ENCODE measurements at places on chromosomes 3 and 15.

GRCh38 chr3:53422954-53423698 is 71.3 kb upstream of the CACNA1D start:
- DNase-seq = no peak

DNA sequence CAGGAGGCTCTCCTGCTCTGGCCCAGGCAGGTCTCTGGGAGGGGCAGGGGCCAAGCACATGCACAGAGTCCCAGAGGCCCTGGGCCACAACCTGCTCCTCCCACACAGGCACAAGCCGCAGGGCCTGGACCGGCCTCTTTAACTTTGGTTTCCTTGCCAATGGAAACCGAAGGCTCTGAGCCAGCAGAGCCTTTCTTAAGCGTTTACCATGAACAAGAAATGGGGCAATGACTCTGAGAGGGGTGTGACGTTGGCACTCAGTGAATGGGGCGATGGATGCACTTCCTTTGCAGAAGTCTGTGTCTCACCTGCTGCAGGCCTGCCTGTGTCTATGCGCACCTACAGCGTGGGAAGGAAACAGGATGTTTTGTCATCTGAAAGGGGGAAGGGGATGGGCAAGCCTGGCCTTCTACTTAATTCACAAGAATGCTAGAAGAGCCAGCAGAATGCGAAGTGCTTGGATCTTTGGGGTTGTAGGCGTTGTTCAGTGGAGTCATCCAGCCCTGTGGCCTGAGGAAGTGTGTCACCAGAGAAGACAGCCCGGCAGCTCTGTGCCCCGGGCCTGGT is 41.8 kb downstream of the IFT122 start:
- DNase-seq = no peak

GRCh38 chr15:34708422-34708821 is 46.4 kb downstream of the GJD2 start:
- DNase-seq = peak; percentile 42

DNA sequence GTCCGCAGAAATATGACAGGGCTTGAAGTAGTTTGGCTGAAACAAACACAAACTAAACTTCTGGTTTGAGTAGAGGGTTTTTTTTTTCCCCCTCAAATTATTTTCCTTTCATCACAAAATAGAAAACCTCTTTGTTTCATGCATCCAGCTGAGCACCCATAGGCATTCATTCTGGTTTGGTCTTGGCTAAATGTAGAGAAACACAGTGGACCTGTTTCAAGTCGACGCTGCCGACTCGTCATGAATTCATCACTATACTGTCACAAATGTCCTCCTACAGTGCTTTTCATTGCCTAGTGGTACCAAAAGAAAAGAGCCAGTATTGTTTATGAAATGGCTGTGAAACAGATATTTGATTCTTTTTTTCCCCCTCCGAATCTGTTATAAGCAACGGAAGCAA is 52.4 kb upstream of the GYG1 start:
- DNase-seq = no peak

DNA sequence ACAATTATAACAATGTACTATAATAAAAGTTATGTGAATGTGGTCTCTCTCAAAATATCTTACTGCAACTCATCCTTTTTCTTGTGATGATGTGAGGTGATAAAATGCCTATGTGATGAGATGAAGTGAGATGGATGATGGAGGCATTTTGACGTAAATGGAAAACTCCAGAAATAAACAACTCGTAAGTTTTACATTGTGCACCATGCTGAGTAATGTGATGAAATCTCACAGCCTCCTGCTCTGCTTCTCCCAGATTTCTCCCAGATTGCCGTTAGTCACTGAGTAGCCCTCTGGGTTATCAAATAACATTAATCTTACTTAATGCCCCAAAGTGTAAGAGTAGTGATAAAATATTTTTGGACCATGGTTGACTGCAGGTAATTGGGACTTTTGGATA is 64.8 kb upstream of the SLCO2A1 start:
- no peak for DNase-seq

DNA sequence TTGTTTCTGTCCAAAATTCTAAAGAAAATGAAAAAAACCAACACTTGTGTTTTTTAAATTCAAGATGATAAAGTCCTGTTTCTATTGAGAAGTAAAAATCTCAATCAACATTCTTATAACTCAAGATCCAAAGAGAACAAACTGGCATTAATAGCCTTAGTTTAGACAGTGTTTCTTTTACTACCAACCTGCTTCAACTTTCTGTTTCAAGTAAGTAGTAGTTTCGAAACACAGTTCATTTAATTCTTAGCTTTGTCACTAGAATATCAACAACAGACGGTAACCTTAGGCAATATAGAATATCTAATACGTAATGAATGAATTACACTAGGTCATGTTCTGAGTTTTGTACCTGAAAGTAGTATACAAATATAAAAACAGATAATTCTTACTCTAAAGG is 23.7 kb downstream of the CIP2A start:
- DNase-seq = no peak

GRCh38 chr3:48180531-48181253 is 7.5 kb downstream of the CDC25A start:
- DNase-seq = peak; percentile 27

DNA sequence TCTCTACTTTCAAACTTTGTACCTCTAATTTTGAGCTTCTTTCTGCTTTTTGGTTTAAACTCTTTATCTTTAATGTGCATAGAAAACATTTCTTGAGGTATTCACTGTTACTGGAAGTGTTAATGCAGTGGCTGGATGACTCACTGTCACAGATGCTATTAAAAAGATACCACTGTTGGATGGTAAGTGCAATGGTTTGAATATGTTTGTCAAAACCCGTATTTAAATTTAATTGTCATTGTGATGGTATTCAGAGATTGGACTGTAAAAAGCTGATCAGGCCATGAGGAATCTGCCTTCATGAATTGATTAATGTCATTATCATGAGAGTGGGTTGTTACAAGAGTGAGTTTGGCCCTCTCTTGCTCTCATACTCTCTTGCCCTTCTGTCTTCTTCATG is 70.6 kb downstream of the AP4E1 start:
- no peak for DNase-seq

- peak; percentile 6 for DNase-seq
These were observed 101.9 kb upstream of the KCNH8 start for GRCh38 chr3:19046440-19046839.
